ENCODE measurements at places on chromosomes 2 and 18.

DNA sequence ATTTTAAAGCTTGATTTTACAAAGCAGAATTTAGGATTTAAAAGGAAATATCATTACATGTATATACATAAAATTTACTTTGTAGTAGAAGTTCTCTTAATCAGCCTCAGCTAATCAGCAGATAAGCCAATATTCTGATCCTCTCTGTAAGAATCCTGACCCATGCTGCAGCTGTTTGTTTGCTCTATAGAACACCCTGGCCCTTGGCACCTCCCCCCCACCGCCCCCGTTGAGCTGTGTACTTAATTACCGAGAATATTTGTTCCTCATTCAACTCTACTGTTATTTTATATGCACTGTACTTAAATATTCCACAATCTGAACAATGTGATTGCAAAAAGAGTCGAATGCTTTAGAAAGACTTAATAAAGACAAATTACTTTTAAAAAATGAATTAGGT is 98.0 kb downstream of the EVA1A start:
- no peak for DNase-seq

GRCh38 chr18:10074110-10074509 is 160.3 kb downstream of the VAPA start:
- DNase-seq, result no peak

GRCh38 chr18:51077217-51077616 is 47.2 kb downstream of the SMAD4 start:
- DNase-seq, result no peak

DNA sequence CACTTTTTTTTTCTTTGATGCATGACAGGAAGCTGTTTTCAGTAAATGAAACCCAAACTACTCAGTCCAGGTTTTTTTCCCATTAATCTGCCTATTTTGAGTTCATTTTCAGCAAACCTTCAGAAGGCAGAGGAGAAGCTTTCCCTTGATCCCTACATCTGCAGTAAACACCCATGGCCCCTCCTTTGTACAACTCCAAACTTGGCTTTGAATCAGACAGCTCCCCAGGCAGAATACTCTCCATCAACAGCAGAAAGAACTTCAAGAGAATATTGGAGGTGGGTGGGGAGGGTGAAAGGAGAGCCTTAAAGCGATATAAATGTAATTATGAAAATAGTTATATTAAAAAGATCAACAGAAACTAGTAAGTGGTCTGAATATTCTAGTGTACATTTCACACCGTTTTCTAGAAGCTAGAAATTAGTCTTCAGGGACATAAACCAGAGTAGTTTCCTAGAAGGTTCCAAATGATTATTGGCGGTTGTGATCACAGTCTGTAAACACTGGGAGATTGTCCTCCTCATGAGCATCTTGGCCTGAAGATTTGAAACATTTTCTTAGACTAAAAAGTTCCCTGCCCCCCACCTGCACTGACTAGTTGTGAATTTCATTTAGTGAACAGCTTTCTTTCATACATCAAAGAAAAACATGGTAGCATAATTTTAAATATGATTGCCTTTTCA is 75.1 kb upstream of the STK39 start:
- DNase-seq, result no peak

GRCh38 chr2:230885463-230886130 is 20.9 kb downstream of the ITM2C start:
- DNase-seq, result no peak

GRCh38 chr18:74558096-74558495 is 23.8 kb downstream of the CNDP1 start:
- no peak for DNase-seq

DNA sequence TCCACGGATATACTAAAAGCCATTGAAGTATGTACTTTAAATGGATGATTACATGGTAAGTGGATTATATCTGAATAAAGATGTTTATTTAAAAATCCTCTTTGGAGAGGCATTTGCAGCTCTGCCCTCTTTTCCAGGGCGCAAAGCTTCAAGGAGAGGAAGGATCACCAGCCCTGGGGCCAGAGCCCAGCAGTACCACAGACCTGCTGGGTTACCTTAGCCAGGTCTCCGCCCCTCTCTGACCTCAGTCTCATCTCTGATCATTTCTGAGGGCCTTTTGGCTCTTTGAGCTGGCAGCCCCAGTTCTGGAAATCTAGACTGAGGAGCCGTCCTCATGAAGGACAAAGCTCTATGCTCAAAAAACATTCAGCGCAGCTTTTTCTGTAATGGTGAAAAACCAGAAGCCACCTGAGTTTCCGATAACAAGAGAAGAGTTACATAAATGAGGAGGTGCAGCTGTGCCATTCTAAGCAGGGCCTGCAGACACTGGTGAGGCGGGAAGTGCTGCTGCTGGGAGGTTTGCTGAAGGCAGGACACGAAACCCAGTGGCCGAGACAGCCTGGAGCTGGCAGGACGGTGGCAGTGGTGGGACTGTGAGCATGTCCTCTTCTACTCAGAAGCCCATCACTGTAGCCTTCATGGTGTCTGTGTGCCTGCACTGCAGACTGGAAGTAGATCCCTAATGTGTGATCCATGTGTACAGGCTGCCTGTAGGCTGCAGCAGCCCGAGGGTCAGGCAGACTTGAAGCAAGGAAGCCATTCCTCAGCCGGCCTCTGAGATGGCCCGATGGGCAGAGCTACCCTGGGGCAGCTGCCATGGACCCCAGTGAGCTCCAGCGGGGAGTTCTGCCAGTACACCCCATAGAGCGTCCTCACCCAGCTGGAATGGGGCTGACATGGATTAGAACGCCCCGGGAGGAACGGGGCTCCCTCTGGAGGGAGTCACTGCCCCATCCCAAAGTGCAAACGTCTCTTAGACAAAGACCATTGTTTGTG is 27.7 kb downstream of the ADRA2B start:
- no peak for DNase-seq

DNA sequence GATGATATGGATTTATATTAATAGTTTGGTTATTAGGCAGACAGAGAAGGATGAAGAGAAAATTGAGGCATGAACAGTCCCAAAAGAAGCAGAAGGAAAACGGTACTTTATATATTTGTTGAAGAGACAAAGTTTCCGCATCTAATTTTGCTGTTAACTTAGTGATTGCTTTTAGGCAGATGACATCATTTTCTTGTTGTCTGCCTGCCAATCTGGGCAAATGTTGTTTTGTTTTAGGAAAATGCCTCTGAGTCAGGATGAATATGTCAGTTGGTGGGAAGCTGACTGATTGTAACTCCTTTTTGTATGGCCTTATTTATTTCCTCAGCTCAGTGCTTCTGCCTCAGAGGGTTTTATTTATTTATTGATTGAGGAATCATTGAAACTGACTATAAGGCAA is 52.5 kb upstream of the CAVIN2 start:
- DNase-seq, result no peak

GRCh38 chr18:64119916-64120315 is 29.0 kb downstream of the LINC00305 start:
- no peak for DNase-seq

DNA sequence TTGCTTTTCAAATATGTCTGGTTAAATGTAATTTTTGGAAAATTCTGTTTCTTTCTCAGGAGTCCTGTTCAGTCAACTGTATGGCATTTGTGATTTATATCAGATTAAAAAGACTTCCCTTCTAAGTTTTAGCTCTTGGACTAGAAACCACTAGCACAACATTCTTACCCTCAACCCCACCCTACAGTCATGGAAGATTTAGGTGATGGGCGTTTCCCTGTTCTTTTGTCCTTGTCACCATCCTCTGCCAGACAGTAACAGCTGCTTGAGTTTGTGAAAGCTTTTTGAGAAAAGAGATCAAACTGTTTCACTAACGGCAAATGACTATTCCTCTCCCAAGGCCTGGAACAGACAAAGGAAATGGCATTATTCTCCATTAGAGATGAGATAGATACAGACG is 31.8 kb downstream of the SERPINB5 start:
- no peak for DNase-seq

GRCh38 chr2:69203166-69203985 is 183.7 kb downstream of the GFPT1 start:
- no peak for DNase-seq

DNA sequence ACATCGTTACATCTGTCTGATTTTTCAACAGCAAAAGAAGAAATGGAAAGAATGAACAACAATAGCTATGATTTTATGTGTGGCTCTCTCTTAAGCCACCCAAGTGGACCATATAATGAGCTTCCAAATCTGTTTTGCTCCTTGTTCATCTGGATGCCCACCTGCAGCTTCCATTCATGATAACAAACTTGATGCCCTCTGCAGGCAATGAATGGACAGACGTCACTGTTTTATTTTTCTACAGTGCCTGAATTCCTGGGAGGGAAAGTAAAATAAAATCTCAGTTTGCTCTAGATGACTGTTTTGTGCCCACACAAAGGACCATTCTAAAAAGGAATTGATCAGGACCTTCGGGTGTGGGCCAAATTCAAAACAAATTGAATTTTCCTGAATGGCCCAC is 5.0 kb downstream of the MREG start:
- no peak for DNase-seq

- no peak for DNase-seq
Observed at GRCh38 chr2:85265304-85265703, 62.5 kb downstream of the TGOLN2 start.

- no peak for DNase-seq
Observed at GRCh38 chr2:218567797-218568189, 358 bp downstream of the USP37 start.

DNA sequence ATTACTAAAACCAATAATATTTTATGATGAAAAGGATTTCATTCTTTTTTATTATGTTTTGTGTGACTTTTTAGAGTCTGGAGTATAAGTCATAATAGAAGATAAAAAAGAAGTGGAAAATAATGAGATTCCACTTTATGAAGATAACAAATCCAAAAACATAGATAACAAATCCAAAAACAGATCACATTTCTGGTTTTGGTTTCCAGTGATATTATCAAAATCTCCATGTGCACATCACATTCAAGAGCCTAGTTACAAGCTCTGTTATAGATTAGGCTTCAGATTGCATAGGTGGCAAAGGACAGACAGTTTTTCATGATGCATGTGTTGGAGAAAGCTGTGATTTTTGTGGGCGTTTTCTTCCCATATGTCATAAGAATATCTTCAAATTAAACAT is 648.2 kb downstream of the STK39 start:
- DNase-seq, result no peak

DNA sequence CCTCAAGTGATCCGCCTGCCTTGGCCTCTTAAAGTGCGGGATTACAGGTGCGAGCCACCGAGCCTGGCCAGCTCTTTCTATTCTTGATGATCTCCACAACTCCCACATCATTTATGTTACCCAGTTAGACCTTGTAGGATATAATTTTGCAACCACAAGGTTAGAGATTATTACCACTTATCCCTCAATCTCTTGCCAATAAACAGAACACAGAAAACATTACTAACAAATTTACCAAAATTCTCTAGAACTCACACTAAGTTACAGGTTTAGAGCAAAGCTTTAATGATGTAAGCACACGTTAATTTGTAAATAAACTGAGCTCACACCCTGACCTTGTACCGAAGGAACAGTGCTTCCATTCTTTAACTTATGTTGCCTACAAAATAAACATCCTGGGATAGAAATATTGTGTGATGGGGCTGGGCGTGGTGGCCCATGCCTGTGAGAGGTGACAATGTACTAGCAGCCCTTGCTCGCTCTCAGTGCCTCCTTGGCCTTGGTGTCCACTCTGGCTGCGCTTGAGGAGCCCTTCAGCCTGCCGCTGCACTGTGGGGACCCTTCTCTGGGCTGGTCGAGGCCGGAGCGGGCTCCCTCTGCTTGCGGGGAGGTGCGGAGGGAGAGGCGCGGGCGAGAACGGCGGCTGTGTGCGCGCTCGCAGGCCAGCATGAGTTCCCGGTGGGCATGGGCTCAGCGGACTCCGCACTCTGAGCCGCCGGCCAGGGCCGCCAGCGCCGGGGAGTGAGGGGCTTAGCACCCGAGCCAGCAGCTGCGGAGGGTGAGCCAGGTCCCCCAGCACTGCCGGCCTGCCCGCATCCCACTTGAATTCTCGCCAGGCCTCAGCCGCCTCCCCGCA is 42.1 kb upstream of the ITSN2 start:
- DNase-seq, result no peak

Measured in activated CD8-positive, alpha-beta memory T cell treated with anti-CD3 and anti-CD28 coated beads for 48 hours (primary cell).